ENCODE measurements at places on chromosomes 1 and 21.

DNA sequence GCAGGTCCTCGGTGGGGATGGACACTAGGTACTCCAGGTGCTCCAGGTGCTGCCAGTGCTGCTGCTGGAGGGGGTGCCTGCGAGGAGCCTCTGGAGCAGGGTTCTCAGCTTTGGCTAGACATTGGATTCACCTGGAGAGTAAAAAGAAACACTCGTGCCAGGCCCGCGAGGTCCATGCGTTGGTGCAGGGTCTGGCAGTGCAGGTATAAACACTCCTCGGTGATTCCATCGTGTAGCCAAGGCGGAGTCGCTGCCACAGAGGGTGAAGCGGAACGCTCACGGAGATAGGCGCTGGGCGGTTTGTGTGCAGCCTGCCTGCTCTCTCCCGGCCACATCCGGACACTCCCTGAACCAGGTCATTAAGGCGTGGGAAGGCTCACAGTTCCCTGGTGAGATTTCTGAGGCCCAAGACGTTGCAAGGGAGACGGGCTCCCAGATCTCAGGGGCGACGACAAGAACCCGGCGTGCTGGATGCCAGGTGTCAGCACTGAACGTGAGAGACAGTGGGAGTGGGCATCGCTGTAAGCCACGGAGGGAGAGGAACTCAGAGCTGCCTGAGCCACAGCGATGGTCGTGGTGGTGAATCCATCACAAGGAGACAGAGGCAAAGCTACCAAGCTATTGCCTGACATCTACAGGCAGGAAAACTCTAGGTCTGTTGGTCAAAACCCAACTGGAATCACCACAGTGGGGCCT, 17.2 kb upstream of the SUMO3 start:
- no peak for DNase-seq

- DNase-seq, result no peak
These were observed 7.8 kb downstream of the TNFRSF18 start for GRCh38 chr1:1198423-1199140.

DNA sequence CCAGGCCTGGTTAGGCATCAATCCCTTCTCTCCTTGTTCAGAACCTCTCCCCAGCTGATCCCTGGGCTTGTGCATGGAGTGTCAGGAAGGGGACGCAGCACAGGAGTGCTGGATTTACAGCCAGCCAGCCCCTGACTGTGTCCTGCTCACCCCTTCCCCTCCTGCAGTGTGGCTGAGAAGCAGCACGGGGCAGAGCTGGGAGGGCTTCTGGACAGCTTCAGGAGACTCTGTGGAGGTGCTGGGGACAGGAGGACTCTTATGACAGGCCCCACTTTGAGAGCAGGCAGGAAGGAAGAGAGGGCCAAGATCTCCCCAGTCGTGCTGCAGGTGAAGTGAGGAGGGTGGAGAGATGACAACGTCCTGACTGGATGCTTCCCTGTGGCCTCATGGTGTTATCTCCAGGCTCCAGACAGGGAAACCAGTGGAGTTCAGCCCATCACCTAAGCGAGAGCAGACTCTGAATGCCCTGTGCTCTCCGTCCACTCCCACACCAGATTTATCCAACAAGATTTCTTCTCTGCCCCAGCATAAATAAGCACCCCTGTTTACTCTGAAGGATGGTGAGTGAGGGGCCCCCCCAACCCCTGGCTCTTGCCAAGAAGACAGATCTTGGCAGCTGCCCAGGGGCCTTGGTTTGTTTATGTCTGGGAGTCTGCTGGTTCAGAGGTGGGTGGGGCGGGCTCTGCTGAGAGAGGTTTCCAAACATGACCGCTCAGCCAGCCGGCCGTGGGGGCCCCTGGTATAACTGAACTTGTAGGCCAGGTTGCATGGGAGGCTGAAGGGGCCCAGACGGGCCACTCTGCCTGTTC, 21.3 kb downstream of the TMCC2 start:
- DNase-seq, result no peak

DNA sequence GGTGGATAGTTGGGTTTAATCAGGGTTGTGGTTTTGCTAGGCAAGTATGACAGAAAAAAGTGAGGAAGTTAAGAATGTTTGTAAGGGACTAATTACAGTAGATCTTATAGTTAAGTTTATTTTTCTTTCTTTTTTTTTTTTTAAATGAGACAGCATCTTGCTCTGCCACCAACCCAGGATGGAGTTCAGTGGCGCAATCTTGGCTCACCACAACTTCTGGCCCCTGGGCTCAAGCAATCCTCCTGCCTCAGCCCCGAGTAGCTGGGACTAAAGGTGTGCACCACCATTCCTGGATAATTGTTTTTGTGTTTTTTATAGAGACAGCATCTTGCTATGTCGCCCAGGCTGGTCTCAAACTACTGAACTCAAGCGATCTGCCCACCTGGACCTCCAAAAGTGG, 41.7 kb downstream of the EYA3 start:
- no peak for DNase-seq

- DNase-seq, result no peak
These were observed 196.7 kb downstream of the LRRC40 start for GRCh38 chr1:70008660-70009059.

DNA sequence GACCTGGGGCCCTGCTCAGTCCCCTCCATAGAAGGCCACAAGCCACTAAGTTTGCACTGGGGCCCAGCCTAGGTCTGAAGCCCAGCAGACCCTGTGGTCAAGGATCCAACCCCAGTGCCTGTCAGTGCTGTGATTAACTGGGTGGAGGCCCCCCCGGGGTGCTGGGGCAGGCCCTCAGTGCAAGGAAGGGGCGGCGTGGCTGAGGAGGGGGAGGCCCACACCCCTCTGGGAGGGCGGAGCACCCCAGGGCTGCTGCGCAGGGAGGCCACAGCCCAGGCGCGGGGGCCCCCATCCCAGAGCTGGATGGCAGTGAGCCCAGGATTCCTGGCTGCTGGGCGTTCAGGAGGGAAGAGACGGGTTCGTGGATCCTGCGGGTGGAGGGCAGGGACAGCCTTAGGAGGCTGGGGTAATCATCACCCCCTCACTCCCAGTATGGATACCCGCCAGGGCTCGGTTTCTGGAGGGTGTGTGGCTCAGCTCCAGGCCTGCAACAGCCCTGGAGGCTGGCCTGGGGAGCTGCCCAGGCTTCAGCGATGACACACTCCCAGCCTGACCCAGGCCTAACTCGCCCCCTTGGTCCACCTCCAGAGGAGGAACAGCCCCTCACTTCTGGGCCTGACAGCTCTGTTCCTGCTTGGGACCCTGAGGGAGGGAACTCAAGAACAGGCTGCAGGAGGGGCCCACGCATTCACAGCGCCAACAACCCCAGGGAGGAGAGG, 890 bp downstream of the GJC2 start:
- no peak for DNase-seq

DNA sequence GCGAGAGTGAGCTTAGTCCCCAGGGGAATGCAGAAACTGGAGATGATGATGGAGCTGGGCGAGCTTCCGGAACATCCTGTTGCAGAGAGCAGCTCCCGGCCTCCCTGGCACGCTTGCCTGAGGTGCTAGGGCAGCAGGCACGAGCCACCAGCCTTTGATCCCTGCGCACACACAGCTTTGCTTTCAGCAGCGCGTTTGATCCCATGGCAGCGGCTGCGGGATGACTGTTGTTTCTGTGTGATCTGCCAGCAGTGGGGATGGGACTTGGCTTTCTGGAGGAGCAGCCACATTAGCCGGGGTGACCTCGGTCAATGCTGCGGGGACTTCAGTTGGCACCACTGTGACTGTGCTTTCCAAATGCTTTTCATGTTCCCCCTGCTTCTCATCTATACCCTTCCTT, 193.2 kb downstream of the KAZN start:
- no peak for DNase-seq

- no peak for DNase-seq
These were observed 98.9 kb upstream of the COL6A1 start for GRCh38 chr21:45882645-45883044.

All from activated CD4-positive, alpha-beta T cell treated with anti-CD3 and anti-CD28 coated beads, Interleukin-2, amount 50 U/mL, for 48 hours (primary cell).